ENCODE measurements at places on chromosomes 6 and 20.

DNA sequence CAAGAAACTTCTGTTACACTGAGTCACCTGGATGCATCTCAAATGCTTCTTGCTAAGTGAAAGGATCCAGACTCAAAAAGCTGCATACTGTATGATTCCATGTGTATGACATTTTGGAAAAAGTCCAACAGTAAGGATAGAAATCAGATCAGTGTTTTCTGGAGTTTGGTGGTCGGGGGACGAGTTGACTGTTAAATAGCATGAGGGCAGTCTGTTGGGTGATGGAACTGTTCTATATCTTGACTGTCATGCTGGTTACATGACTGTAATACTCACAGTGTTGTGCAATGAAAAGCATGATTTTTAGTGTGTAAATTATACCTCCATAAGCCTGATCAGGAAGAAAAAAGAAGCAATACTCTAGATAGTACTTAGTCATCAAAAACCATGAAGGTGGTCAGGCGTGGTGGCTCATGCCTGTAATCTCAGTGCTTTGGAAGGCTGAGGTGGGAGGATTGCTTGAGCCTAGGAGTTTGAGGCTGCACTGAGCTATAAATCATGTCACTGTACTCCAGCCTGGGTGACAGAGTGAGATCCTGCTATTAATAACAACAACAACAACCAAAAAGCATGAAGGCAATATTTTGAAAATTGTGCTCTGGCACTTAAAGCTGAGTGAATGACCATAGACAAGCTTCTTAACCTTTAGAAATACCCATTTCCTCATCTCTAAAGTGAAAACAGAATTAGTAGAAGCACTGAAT is 30.5 kb upstream of the SASH1 start:
- DNase-seq = no peak

- DNase-seq = no peak
Observed at GRCh38 chr6:117188627-117189201, 76.6 kb upstream of the VGLL2 start.

- DNase-seq = no peak
Observed at GRCh38 chr20:13929836-13930235, 60.6 kb downstream of the SEL1L2 start.

DNA sequence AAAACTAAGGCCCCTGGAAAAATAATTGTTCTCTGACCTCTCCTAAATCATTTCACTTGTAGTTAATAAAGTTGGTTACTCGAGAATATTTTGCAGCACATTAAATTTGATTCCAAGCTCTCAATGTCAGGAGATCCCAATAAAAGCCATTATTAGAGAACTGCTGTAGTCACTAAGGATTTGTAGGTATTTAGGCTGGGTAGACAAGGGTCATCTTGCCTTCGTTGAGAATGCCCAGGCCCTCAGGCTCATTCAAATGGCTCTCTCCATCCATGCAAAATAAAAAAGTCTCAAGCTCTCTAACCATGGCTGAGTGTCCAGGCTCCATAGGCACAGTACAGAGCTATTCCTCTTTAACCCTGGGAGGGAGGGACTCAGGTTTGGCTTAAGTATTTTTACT is 117.0 kb upstream of the HMGCLL1 start:
- DNase-seq = no peak

- no peak for DNase-seq
Observed at GRCh38 chr6:105819745-105820144, 266.4 kb upstream of the PRDM1 start.

DNA sequence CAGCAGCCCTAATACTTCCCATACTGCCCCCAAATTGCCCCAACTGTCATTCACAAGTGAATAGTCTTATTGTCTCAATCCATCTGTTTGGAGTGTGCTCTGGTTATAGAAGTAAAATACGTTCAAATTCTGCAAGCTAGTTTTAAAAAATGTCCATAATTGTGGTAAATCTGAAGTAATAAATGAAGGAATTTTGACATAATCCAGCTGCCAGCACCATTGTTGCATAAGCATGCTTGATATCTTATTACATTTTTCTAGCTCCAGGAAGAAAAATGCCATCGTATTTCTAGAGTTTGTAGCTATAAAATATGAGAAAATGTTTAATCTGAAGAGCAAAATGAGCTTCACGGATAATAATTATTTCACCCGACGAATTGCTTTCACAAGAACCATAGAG is 664.7 kb downstream of the RFPL4B start:
- no peak for DNase-seq

- DNase-seq = no peak
Observed at GRCh38 chr6:49202924-49203536, 260.0 kb downstream of the MMUT start.

DNA sequence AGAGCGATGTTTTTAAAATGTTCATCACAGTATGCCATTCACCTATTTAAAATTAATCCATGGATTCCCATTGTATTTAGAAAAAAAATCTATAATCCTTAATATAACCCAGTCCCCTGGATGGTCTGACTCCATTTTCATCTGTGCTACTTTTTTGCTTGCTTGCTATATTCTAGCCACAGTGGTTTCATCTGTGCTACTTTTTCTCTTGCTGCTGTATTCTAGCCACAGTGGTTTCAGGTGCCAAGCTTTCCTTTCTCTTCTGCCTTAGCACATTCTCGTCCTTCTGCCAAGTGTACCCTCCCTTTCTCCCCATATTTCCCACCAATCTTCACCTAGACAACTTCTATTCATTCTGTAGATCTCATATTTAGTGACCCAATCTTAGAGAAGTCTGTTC is 33.3 kb upstream of the SOX4 start:
- DNase-seq = no peak

- DNase-seq = no peak
Observed at GRCh38 chr20:17491041-17491440, 40.1 kb downstream of the BFSP1 start.

DNA sequence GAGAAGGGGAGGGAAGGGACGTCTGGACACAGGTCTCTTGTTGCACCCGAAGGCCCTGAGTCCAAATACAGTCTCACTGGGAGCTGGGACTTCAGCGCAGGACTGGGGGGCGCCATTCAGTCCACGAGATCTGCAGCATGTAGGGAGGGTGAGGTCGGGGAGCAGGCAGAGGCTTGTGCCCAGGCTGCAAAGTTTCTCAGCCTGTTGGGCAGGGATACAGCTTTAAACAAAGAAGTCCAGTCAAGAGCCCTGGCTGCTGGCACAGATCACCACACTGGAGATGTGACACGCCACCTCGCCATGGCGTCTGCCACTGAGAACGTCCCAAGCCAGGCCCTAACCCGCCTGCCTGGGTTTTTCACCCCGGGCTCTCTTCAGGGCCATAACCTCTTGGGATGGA is 256.6 kb downstream of the DLL1 start:
- DNase-seq = no peak

DNA sequence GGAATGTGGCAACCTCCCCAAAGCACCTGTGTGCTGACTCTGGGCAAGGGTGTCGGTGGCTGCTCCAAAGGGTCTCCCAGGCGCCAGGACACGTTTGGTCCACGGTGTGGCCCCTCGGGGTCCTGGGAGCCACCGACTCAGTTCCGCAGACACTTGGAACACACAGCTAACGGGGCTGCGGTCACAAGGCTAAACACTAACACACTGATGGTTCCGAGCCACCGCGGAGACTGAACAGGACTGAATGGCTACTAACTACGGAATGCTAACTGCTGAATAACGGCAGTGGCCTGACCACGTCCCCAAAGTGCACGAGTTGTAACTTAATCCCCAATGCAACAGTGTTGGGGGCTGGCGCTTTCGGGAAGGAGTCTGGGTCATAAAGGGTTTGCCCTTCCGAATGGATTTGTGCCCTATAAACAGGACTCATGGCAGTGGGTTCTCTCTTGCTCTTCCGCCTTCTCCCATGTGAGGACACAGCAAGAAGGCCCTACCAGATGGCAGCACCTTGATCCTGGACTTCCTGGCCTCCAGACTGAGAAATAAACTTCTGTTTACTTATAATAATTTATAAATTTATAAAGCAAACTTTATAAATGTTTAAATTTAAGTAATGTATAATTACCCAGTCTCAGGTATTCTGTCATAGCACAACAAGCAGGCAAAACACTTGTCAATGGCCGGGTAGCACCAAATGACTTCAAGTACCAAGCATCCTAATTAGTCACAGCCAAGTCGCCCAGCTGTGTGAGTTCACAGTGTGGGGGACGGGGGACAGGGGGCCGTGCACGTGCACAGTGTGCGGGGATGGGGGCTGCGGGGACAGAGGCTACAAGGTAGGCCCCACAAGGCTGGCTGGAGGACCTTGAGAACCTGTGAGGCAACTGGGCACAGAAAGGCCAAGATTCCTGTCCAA is 2.3 kb upstream of the EEF1A2 start:
- DNase-seq = no peak

DNA sequence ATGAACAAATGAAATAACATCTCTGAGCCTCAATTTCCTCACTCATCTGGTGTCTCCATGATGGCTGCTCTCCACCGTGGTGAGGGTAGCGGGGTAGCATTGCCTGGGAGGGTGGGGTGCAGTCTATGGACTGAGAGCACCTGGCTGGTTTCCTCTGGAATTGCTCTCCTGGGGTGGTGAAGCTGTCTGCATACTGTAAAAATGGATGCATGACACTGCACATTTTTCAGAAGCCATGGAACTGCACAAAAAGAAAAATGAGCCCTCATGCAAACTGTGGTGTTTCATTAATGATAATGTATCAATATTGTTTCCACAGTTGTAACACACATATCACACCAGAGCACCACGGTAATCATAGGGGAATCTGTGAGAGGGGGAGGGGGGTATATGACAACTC is 12.1 kb upstream of the ITPR3 start:
- DNase-seq = no peak

DNA sequence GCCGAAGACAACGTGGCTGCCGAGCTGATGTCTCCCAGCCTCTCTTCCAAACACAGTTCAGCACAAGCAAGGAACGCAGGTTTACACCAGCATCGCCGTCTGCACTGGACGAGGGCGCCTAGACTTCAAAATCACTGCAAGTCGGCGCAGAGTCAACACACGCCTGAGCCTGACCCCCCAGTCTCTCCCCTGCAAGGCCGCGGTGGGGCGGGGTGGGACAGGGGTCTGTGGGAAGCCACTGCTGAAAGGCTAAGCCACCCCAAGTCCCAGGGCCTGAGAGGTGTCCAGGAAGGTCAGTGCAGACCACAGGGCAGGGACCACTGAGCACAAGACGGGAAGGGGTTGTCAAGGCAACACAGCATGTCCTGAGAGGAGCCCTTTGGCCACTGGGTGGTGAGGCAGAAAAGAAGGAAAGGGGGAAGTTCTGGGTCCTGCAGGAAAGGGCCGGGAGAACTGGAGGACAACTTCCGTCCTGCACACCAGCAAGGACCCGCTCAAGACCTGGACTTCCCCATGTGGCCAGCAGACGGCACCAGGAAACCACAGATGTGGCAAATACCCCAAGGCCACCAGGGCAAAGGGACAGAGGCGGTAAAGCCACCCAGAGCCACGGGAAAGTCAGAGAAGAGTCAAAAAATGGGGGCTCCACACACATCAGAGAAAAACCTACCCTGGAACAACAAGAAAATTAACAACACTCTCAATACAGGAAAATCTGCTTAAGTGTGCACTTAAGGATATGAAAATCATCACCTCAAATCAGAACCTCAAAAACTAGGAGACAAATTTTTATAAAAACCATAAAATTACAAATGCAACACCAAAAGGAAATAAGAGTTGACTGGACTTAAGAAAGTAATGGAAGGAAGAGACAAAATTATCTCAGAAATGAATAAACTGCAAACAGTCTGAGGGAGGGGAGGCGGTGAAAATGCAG is 84.8 kb downstream of the TAF4 start:
- DNase-seq = peak; percentile 75

- DNase-seq = no peak
Observed at GRCh38 chr6:82022614-82023129, 224.9 kb downstream of the IBTK start.

DNA sequence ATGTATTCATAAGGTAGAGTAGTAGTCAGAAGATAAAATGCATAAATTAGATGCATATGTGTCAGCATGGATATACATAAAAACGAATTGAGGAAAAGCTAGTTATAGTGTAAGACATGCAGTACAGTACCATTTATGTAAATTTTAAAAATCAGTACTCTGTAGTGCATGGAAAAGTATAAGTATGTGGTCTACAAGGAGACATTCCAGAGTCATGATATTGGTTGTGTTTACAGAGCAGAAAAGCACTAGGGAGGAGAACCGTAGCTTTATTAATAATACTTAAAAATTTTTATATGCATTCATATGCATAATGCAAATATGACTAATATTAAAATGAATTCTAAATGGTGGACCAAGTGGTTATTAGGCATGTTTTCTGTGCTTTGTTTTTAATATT is 220.0 kb downstream of the ZFAND3 start:
- no peak for DNase-seq

DNA sequence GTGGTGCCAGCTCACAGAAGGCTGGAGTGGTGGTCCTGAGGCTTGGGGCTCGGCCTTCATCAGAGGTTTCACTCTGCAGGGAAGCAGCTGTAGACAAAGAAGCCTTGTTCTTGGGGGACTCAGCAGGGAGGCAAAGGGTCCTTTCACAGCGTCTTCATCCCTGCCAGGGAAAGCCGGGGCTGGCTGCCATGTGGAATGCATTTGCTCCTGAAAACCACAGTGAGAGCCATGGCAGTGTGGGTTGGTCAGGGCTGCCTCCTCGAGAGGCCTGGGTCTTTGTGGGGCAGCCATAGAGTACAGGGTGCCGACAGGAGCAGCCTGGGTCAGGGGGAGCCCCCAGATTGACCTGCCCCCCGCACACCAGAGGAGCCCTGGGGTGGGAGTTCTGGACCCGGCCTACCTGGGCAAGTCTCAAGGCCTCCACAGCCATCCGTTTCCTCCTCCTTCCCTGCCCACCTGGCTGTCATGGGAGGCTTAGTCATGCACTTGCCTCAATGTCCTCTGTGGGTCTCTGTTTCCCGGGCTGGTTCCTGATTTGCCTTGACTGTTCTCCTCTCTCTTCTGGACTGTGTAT is 144.0 kb downstream of the CDC5L start:
- peak; percentile 51 for DNase-seq

- no peak for DNase-seq
Observed at GRCh38 chr20:58053391-58054055, 174.9 kb downstream of the ANKRD60 start.

GRCh38 chr20:25084626-25085187 is 2.8 kb upstream of the VSX1 start:
- DNase-seq = peak; percentile 88

DNA sequence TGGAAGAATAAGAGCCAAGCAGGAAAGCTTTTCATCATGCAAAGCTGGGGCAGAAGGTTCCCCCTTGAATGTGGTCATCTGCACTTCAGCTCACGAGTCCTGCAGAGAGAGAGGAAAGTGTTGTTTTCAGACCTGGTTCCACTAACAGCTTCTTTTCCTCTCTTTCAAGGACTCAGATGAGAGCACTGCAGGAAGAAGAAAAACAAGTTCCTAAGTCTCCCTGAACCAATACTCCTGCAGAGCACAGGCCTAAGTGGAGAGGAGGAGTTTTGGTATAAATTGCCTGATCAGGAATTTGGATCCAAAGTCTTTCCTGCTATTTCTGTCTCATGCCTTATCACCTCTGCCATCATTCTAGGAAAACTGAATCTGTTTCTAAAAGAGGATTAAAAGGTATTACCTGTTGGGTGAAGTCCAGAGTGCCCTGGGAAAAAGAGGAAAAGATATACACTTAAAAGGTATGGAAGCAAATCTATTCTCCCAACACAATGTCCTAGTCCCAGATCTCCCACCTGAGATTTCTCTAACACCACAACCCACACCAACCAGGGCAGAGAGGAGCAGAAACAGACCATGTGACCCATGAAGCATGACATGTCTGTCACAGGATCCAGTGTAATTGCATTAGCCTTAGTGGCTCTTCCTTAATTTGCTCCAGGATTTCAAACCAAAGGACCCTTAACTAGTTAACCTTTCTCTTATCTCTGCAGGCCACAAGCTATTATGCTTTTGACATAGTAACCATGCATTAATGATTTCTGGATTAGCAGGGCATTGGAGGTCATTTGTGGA is 12.2 kb downstream of the HLA-DRB5 start:
- no peak for DNase-seq

Data from H7 (cell line).